Fibroblast of mammary gland (primary cell): ENCODE measurements at places on chromosomes 1 and 21.
A peak's percentile ranks its signal among the peaks of the same experiment; 100 is the strongest.

GRCh38 chr1:67983867-67984266, 66.6 kb downstream of the DIRAS3 start:
- DNase-seq = no peak

DNA sequence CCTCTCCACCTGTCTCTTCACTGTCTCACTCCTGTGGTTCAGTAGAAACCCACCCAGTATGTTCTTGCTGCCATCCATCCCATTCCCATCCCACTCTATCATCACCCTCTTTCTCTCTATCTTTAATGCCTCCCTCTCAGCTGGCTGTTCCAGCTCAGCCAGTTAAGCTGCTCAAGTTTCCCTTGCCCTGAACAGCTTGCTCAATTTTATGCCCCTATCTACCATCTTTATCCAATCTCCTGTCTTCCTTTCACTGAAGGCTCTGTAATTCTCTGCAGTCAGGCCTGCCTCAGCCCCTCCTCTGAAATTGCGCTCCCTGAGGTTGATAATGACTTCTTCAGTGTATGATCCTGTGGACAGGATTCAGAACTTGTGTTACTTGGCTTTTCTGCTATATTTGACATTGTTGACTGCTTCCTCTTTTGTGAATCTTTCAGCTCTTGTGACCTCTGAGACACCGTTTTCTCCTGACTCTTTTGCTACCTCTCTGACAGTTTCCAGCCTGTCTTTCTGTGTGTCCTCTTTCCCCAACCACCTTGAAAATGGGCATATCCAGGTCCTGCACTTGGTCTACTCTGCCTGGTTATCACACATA, 13.9 kb upstream of the BCAR3 start:
- DNase-seq = no peak

DNA sequence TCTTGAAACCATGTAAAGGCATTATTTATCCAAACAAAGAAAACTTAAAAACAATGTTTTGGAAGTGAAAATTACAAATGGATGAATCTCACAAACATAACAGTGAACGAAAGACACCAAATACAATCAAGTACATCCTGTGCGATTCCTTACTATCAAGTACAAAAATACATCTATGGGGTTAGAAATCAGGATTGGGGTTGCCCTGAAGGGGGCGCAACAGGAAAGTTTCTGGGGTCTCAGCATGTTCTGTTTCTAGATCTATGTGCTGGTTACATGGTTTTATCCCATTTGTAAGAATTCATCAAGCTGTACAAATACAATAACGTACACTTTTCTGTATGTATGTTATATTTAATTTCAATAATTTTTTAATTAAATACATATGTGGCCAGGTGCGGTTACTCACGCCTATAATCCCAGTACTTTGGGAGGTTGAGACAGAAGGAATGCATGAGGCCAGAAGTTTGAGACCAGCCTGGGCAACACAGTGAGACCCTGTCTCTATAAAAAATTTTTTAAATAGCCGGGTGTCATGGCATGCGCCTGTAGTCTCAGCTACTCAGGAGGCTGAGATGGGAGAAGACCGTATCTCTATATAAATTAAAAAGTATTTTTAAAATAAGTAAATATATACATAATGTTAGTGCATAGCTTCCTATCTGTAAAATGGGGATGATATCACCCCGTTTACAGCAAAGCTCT, 121.5 kb upstream of the SOD1 start:
- no peak for DNase-seq

DNA sequence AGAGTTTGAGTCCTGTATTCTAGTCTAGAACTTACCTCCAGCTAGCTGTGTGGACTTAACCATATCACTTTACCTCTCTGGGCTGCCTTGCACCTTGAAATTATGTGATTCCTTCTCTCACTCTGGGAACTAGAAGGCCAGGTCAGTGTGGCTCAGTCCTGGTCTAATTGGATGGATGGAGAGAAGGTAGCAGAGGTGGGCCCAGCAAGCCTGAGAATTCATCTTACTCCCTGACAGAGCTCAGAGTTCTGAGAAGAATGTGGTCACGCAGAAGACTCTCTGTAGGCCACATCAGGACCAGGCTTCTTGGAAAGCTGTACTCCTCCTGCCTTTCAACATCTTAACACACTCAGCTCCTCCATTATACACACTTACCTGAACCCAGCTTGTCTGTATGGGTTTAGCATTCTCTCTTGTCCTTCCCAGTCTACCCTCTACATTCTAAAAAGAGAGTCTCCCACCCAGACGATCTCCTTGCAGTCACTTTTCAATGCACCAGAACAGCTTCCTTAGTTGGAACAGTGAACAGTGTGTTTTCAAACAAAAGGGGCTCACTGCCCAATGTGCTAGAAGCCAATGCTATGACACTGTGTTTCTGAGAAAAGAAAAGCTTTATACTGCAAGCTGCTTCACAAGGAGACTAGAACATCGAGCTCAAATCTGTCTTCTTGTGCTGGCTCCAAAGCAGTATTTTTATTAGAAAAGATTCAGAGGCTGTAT, 60.5 kb downstream of the CAPN9 start:
- DNase-seq = no peak

DNA sequence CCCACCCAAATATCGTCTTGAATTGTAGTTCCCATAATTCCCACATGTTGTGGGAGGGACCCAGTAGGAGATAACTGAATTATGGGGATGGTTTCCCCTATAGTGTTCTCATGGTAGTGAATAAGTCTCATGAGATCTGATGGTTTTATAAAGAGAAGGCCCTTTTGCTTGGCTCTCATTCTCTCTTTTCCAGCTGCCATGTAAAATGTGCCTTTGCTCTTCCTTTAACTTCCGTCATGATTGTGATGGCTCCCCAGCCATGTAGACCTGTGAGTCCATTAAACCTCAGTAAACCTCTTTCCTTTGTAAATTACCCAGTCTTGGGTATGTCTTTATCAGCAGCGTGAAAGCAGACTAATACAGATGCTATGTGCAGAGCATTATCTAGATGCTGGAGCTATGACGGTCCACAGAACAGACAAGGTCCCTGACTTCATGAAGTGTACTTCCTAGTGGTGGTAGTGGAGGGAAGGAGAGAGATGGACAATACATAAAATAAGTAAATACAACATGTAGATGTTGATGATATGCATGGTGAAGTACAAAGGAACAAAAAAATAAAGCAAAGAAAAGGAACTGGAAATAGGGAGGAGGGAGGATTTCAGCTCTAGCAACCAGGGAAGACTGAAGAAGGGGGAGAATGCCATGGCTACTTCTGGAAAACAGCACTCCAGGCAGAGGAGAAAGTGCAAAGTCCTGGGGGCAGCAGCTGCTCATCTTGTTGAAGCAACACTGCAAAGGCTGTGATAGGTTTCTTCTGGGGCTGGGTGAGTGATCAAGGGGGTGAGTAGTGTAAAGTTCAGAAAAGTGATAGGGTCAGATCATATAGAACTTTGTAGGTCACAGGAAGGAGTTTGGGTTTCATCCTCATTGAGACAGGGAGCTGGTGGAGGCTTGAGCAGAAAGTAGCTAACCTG, 6.8 kb upstream of the RCAN1 start:
- DNase-seq = no peak

DNA sequence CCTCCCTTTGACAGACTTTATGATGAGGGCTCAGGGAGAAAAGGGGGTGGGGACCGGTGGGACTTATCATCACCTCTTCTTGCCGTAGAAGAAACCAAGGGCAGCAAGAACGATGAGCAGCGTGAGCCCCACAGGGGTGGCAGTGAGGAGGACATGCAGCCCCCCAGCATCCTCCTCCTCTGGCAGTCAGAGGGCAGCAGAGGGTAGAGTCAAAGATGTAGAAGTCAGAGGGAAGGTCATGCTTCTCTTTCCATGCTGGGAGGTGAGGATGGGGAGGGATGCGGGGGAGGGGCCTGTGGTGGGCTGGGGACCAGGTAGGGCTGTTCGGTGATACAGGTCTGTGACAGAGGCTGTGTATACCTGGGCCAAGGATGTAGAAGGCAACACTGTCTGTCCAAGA, 14.8 kb downstream of the INSRR start:
- no peak for DNase-seq

- DNase-seq = no peak
These were observed 475.9 kb downstream of the LRRIQ3 start for GRCh38 chr1:73722055-73722454.

GRCh38 chr1:177976596-177976995, 6.7 kb upstream of the SEC16B start:
- DNase-seq = no peak

- DNase-seq = no peak
These were observed 79.4 kb upstream of the SLC25A33 start for GRCh38 chr1:9459816-9460407.

GRCh38 chr1:61828805-61829204, 86.5 kb downstream of the PATJ start:
- DNase-seq = no peak

- no peak for DNase-seq
These were observed 7.8 kb upstream of the LRRC52 start for GRCh38 chr1:165536016-165536415.

DNA sequence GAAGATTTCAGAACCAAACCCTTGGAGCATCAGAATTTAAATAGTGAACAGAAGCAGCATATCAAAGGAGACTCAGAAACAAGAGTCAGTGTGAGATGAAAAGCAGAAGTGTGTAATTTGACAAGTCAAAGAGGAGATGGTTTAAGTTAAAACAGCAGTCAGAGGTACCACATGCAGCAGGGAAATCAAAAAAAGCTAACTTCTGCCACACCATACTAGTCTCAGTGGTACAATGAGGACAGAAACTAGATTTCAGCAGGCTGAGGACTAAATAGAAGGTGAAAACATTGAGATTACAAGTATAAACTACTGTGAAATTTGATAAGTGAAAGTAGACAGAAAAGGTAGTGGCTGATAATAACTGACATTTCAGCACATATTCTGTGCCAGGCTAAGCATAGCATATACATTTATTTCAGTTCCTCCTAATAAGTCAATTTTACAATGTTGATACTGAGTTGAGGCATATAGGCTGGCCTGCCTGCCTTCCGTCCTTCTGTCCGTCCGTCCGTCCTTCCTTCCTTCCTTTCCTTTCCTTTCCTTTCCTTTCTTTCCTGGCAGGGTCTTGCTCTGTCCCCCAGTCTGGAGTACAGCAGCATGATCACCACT, 12.6 kb downstream of the SUCO start:
- DNase-seq = no peak

DNA sequence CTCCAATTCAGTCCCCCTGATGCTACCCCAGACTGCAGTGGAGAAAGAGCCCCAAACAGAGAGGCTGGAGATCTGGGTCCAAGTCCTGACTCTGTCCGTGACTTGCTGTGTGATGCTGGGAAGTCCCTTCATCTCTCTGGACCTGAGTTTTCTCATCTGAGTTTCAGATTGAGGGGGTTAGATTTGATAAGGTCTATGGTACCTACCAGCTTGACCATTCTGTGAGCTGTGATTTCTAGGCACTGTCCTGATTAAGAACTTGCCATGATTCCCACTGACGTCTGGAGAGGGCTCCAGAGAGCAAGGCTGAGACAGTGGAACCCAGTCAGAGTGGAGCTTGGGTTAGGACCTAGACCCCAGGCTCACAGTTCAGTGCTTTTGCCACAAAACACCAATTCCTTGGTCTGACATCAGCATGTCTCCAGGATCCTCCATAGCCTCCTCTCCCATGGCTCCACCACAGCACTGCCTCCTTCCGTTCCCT, 43.8 kb upstream of the DMBX1 start:
- no peak for DNase-seq

DNA sequence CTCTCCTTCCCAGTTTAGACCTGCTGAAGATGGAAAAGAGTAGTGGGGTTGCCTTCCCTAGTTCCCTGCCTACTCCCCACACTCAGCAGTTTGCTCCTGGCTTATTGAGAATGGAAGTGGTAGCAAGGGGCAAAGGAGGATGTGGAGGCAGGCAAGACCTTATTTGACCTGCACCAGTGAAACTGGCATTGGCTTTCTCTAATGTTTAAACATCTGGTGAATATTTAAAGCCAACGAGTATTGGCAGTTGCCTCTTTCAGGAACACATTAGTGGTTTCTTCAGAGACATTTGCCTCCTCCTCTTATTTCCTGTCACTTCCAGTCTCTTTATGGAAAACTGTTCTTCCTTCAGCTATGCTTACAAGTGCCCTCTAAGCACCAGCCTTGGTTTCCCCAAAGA, 62.4 kb upstream of the VAV3 start:
- DNase-seq = peak; percentile 5

DNA sequence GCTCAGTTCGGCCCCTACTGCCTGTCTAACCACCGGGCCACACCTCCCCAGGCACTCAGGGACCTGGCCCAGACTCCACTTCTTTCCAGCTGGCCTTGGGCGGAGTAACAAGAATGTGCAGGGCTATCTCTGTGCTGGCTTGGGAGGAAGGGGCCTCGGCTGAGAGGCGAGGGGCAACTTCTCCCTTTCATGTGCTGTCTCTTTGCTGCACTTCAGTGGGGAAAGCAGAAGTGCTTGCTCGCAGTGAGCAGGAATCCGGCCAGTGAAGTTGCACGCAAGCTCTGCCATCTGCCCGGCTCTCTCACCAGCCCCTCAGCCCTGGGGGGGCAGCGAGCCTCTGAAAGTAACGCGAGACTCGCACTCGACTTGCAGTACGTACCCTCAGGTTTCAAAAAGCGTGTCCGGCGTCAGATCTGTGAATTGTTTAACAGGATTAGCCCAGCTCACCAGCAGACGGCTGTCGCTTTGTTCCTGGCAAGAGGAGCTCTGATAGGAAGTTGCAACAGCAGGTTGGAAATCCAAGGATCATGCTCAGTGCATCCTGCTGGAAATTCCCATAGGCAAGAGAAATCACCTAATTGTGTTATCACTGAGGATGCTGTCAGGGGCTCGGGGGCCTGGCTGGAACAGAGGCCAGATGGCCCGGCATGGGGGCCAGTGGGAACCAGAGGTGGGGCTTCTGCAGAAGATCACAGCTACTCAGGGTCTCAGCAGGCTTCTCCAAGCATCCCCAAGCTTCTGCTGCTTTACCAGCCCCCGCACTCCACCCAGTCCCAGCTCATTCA, 221.1 kb downstream of the NPHP4 start:
- no peak for DNase-seq

GRCh38 chr1:22119626-22120468, 23.1 kb downstream of the WNT4 start:
- no peak for DNase-seq

DNA sequence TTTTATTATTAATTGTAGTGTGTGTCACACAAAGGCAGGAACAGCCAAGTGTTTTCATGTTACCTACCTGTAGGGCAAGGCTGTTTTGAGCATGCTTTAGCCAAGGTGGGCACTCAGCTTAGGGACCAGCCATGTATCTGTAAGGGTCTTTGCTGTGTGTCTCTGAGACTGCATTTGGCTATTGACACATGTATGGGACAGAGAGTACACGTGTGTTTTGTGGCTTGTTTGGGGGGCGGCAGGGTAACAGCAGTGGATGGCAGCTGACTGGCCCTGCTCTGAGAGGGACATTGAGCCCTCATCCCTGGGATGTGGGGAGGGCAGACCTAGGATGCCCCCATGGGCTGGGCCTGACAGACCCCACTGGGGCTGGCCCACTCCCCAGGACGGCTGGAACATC, 6.9 kb downstream of the CATSPER4 start:
- DNase-seq = no peak

GRCh38 chr1:91948501-91949355, 473 bp upstream of the BRDT start:
- no peak for DNase-seq

- peak; percentile 81 for DNase-seq
These were observed 1.7 kb downstream of the WNT9A start for GRCh38 chr1:227945891-227946623.
